ENCODE measurements at places on chromosomes 6 and 20.

- DNase-seq: no peak
Measured at GRCh38 chr20:46122071-46122470, 4.0 kb downstream of the CD40 start.

GRCh38 chr6:107274288-107274687 lies 159.0 kb upstream of the BEND3 start:
- no peak for DNase-seq

- DNase-seq: peak; percentile 25
Measured at GRCh38 chr6:104428184-104428583, 431.5 kb downstream of the HACE1 start.

- no peak for DNase-seq
Measured at GRCh38 chr6:45474376-45474775, 96.6 kb upstream of the SUPT3H start.

DNA sequence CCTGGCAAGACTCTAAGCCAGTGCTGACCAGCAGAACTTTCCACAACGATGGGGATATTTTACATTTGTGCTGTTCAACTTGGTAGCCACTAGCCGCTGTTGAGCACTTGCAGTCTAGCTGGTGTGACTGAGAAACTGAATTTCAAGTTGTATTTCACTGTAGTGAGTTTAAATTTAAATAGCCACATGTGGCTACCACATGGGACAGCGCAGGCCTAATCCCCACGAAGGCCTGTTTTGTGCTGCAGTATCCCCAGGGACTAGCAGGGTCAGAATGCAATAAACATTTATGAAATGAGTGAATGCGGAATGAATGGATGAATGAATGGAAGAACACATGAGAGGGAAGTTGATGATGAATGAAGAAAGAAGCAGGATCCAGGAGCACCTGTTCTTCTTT lies 115.8 kb downstream of the TRERF1 start:
- DNase-seq: no peak

- no peak for DNase-seq
Measured at GRCh38 chr6:20729086-20729485, 194.8 kb downstream of the CDKAL1 start.

DNA sequence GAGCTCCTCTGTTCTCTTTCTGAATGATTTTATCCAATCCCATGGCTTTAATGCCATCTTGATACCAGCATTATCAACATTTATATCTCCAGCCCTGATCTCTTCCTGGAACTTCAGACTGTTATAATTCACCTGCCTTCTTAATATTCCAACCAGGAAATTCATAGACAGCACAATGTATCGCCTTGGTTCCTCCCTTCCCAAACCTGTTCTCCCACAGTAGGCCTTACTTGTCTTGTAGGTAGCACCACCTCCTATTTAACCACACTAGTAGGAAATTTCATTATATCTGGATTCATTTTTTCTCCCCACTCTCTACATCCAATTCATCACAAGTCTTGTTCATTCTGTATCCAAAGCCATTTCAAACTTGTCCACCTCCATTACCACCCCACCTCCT lies 106.3 kb upstream of the SHLD1 start:
- DNase-seq: no peak

DNA sequence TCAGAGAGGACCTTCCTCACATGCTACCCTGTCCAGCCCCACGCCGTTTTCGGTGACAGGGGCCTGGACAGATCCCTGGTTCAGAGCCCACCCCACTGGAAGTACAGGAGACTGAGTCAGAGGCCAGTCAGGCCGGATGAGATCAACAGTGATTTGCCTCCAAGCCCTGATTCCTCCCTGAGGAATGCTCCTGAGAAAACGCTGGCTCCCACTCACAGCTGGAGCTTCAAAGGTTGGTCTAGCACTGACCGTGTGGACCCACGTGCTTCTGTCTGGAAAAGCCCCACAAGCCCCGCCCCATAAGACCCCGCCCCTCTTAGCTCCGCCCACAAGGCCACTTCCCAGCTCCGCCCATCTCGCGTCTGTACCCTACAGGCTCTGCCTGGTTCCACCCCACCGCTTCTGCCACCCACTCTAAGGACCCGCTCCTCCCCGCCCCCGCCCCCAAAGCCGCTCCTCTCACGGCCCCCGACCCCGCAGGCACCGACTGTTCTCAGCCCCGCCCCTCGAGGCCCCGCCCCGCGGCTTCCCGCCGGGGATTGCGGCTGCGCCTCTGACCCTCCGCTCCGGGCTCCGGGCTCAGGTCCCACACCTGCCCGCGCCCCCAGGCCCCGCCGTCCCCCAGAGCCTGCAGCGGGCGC lies 64.9 kb upstream of the BHLHE23 start:
- DNase-seq: no peak

- no peak for DNase-seq
Measured at GRCh38 chr6:130697271-130697994, 129.8 kb upstream of the SMLR1 start.

GRCh38 chr20:39124064-39124463 lies 161.9 kb downstream of the DHX35 start:
- DNase-seq: no peak

- DNase-seq: no peak
Measured at GRCh38 chr6:107179004-107179403, 63.7 kb upstream of the BEND3 start.

- DNase-seq: no peak
Measured at GRCh38 chr6:83517500-83517899, 5.2 kb downstream of the PRSS35 start.

DNA sequence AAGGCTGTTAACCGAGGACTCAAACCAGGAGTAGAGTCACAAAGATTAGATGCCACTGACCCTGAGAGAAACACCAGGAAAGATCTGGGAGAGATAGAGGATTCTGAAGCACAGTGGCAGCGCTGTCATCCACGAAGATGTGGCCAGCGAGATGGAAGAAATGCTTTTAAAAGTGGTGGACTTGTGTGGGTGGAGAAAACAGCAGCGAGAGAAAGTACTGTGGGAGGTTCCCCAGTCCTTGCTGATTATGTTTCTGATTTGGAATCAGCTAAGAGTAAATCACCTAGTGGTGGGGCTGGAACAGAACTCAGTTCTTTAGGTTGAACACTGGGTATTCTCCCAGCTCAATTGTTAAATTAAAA lies 435 bp upstream of the ZNF322 start:
- DNase-seq: no peak

GRCh38 chr20:43681468-43681942 lies 14.6 kb downstream of the MYBL2 start:
- peak; percentile 74 for DNase-seq

- no peak for DNase-seq
Measured at GRCh38 chr6:39657355-39658135, 67.7 kb downstream of the KIF6 start.

- DNase-seq: peak; percentile 61
Measured at GRCh38 chr6:148747471-148748165, 788 bp downstream of the UST start.

GRCh38 chr6:161211380-161212035 lies 62.4 kb downstream of the AGPAT4 start:
- no peak for DNase-seq

- DNase-seq: no peak
Measured at GRCh38 chr6:128413291-128413690, 107.1 kb downstream of the PTPRK start.

DNA sequence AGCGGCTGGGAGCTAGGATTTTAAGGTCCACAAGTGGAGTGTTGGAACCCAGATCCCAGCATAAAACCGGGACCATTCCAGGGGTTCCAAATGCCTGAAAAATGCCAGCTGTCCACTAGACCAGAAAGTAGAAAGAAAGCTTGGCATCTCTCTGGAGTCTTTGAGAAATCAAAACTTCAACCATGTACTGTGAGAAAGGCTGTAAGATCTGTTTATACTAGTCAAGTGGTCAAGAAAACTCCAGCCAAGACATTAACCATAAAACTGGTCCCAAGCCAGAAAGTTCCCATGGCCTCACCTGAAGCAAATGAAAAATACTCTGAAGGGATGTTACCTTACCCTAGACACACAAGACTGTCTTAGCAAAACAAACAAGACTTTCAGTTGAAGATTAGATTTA lies 112.6 kb downstream of the DCDC2 start:
- no peak for DNase-seq

- peak; percentile 3 for DNase-seq
Measured at GRCh38 chr6:97282238-97282725, 734 bp downstream of the MMS22L start.

DNA sequence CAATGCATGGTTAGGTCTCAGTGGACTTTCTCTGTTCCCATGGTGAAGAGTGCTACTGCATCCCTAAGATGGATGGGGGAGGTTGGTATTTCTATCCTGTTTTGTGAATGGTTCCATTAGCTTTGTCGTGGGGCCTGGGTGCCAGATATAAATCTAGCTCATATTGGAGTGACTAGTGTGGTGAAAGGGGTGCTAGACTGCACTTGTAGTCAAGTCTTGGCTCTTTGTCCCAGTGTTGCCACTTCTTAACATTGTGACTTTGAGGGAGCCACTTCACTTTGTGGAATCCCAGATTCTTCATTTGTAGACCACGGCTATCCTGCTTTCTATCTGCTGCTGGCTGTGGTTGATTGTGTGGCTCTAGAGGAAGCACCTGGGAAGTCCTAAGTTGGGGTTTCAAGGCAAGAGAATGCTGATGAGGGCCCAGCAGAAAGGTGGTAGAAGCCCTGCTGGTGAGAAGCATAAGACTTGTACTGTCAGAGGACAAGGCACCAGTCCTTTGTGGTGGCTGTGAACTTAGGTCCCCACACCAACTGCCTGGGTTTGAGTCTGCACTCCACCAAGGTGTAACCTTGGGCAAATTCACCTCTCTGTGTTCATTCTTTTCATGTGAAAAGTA lies 44.1 kb downstream of the VAPB start:
- DNase-seq: no peak

DNA sequence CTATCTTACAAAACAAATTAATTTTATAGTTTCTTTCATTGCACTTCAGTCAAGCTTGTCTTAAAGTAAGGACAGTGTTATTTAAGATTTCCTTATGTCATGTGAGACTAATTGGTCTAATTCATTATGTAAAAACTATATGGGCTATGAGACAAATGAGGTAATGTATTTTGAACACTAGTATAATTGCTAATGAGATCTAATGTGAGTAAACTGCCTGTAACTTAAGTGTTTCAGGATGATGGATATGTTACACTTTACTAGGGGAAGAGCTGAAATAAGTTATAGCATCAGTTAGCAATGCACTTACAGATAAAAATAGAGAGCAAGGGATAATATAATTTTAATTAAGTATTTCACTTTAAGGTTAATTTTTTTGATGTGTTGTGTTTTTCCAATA lies 386.3 kb upstream of the MAP3K7 start:
- DNase-seq: no peak

DNA sequence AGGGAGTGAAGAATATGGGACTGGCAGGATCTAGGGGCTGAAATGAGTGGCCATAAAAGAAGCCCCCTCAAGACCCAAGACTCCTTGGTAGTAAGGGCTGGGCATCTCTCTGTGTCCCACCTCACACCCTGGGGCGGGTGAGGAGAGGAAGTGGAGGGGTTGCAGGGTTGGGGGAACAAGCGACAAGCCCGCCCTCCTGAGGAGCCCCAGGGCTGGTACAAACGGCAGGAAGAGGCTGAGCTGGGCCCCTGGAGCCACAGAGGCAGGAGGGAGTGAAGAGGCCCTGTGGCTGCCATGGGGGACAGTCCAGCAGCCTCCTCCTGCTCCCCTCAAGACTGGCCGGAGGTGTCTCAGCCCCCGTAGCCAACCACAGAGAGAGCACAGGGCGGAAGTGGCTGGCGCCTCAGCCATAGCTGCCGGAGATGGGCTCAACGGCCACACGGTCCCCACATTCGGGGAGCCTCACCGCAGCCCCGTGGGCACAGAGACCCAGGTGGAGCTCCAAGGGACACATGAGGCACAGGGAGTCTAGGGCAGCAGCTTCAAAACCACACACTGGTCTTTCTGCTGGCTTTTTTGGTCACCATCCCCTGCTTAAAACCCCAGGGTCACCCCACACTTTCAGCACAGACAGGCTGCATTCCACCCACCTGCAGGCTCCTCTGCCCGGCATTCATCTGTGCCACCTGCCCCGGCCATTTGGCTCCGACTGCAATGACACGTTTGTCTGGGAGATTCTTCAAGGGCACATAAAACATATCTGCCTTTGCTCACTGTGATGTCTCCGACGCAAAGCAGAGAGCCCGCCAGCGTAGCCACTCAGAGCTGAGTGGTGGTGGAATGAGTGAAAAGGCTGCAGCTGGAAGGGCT lies 524 bp downstream of the C20orf203 start:
- peak; percentile 32 for DNase-seq

- no peak for DNase-seq
Measured at GRCh38 chr6:105896052-105896820, 189.9 kb upstream of the PRDM1 start.

DNA sequence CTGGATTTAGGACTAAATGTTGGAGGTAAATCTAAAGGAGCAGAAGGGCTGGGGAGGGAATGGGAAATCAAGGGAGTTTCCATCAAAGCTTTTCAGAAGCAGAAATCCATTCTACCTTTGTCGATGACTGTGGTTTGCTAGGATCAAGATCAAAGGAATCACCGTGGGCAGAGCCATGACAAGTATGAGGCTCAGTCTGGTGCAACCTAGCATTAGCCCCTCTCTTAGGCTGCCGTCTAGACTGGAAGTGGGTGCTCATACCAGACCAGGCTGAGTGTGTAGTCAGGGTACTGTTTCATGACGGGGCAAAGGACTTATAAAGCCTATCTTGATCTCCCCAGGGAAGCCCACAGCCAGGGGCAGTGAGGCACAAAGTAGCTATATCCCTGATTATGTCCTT lies 120.5 kb downstream of the BMP2 start:
- no peak for DNase-seq

DNA sequence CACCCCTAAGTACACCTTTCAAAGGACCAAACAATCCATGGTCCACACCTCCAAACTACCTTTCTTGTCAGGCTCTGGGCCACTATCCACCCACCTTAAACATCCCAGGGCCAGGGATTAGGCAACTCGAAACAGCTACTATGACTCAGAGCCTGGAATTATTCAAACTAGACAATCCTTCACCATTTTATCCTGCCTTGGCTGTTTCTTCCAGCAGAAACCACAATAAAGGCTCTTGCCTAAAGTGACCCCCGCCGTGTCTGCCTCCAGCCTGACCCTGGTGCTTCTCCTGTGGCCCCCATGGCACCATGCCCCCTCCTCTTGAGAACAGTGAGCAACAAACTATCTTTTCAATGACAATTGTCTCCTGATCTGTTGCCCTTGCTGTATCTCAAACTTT lies 195.5 kb downstream of the EPM2A start:
- DNase-seq: no peak

- no peak for DNase-seq
Measured at GRCh38 chr20:56826306-56826704, 197.2 kb downstream of the TFAP2C start.

GRCh38 chr6:28553986-28554881 lies 28.6 kb downstream of the GPX5 start:
- no peak for DNase-seq
